ENCODE measurements at places on chromosomes 4 and X.

DNA sequence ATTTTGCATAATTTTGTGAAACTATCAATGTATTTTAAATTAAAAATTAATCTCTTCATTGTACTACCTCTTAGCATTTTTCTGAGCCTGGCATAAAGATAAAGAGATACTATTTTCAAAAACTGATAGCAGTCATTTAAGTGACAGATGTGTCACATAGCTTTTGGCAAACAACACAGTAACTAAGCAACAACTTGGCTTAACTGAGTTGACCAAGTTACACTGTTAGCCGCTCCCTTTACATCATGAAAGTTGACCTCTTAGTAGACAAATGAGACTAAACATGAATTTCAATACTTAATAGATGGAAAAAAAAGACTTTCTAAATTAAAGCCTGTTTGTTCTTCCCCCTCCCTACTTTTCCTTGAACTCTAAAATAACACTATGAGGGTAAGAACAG, 62.0 kb downstream of the ATP8A1 start:
- no peak for DNase-seq

DNA sequence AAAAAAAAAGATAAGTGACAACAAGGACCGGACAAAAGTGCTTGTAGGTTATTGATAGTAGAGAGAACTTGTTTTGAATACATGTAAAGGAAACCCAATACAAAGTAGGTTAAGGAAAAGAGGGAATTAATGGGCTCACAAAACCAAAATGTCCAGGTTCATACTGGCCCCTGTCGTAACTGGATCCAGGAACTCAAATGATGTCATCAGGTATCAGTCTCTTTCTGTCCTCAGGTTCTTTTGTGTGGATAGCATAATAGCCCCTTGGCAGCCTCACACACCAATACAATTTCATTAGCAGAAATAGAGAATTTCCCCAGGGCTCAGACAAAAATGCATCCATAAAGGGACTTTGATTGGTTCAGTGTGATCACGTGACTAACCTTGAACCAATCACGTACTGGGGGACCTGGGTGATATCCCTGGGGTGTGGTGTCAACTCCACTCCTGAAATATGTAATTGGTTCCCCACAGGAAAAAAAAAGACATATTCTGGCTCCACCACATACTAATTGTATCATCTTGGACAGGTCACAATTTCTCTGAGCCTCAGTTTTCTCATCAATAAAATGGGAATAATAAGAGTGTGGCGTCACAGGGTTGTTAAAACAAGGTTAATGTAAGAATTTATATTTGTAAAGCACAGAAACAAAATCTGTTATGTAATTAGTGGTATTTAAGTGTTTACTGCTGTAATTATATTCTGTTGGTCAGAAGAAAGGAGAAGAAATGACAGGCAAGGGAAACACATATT, 174.8 kb downstream of the PDGFRA start:
- DNase-seq: no peak

- no peak for DNase-seq
Observed at GRCh38 chr4:7208509-7209451, 16.4 kb downstream of the SORCS2 start.

- no peak for DNase-seq
Observed at GRCh38 chrX:73561801-73562200, 1.2 kb upstream of the CHIC1 start.
